Osteoblast (primary cell): ENCODE measurements at places on chromosomes 1 and 21. TPM values are rescaled to one million over a fixed set of nuclear protein-coding genes. Genes with fewer than 3 reads are reported as not detected.

Gene SLC5A3
- total RNA-seq: 38.4 and 44.2 TPM in 2 replicates

Gene CSMD2
- 0.36 and 0.88 TPM in 2 replicates for total RNA-seq

Gene FAM110D
- total RNA-seq: not detected in 2 replicates

Gene FCRL5
- under 0.01 TPM in 1 of 2 replicates, not detected in the other for total RNA-seq

Gene VCAM1
- 382 and 511 TPM in 2 replicates for total RNA-seq

DNA sequence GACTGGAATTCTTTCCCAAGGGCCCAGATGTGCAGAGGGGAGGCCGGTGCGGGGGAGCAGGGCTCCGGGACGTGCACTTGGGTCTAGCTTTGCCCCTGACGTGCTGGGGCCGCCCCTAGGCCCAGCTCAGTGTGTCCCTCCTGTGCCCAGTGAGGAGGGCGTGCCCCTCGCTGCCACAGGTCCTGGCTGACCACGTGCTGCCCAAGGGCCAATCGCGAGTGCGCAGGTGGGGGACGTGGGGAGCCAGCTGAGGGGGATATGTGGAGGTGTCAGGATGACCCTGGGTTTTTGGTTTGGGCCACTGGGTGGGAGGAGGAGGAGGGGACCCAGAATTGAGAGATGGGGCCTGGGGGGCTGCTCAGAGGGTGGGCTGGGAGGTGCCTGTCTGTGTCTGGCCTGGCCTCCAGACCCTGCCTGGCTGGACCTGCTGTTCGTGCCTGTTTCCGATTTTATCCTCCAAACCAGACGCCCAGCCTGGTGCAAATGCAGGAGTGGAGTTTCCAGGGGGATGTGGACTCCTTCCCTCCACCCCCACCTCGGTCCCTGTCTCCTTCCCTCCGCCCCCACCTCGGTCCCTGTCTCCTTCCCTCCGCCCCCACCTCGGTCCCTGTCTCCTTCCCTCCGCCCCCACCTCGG is 6.1 kb upstream of the RNF223 start:
- H3K4me3 ChIP-seq: peak overlapping the region; percentile 48
- no peak overlapping the region for H3K27ac ChIP-seq
- H3K4me1 ChIP-seq: peaks cover 10% of the 10 kb centered on the region
- no peaks in the 10 kb centered on the region for H3K27me3 ChIP-seq
- peak; percentile 98 for DNase-seq
- H3K36me3 ChIP-seq: no peaks in the 10 kb centered on the region

DNA sequence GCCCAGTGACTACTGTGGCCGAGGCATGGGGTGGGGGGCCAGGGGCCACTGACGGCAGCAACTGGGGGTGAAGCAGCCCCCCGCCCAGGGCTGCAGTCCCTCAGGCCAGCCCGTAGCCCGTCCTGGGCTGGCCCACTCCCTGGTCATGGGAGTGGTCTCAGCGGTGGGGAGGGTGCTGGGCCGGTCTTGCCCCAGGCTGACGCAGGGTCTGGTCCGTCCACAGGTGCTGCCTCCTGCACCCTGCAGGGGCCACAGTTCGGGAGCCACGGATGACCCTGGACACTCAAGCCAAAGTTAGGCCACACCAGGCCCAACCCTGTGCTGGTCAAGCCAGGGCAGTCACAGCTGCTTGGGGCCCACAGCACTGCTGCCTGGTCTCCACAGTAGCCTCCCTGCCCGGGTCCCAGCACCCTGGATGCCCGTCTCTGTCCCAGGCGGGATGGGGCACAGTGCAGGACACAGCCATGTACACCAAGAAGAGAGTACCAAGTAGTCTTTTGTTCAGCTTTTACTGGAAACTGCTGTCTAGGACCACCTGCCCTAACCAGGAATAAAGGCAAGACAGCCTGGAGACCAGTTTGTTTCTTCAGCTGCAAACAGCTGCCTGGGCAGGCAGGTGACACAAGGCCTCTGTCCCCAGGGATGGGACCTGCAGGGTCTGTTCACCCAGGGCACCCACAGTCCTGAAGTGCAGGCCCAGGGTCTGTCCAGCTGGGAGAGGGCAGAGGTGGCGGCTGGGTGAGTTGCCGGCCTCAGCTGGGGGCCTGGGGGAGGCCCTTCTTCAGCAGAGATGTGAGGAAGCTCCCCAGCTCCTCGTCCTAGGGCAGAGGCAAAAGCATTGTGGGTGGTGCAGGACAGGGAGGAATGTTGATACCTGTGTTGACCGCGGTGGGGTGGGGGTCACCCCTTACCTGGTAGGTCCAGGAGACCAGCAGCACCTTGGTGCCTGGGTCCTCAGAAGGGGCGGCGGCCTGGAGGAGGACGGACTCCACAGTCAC is 3.0 kb downstream of the PUSL1 start:
- DNase-seq: no peak
- H3K27me3 ChIP-seq: no peaks in the 10 kb centered on the region
- no peak overlapping the region for H3K4me3 ChIP-seq
- peaks cover 42% of the 10 kb centered on the region for H3K36me3 ChIP-seq
- peaks cover 13% of the 10 kb centered on the region for H3K4me1 ChIP-seq

DNA sequence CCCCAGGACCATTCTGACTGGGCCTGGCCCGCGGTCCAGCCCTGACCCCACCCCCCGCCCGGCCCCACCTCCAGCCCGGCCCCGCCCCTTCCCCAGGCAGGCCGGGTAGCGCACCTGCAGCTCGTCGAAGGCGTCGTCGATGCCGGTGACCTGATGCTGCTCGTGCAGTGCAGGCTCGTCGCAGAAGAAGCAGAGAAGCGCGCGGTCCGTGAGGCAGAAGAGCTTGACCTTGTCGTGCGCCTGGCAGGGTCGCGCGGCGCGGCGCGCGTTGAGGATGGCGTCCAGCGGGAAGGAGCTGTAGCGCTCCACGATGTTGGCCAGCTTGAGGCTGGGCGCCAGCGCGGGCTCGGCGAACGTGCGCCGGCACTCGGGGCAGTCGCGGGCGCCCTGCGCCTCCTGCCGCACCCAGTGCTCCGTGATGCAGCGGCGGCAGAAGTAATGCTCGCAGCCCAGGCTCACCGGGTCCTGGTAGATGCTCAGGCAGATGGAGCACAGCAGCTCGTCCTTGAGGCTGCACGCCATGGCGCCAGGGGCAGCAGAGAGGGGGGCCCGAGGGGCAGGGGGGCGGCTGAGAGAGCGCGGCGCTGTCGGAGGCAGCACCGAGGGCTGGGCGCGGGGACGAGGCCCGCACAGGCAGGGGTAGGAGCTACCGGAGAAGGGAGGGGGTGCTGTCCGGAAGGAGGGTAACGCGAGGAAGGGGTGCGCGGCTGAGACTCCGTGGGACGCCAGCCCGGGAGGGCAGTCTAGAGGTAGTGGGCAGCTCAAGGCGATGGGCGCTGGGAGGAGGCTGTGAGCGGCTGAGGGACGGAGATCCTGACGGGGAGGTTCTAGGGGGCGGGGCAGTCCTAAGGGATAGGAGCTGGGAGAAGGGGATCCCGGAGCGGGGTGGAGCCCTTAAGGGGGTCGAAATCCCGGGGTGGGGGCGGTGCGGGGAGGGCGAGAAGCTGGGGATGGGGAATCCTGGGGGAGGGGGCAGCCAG is 642 bp downstream of the TRIM62 start:
- H3K36me3 ChIP-seq: no peaks in the 10 kb centered on the region
- H3K4me3 ChIP-seq: peak overlapping the region; percentile 85
- H3K27ac ChIP-seq: no peak overlapping the region
- peaks cover 6% of the 10 kb centered on the region for H3K27me3 ChIP-seq

DNA sequence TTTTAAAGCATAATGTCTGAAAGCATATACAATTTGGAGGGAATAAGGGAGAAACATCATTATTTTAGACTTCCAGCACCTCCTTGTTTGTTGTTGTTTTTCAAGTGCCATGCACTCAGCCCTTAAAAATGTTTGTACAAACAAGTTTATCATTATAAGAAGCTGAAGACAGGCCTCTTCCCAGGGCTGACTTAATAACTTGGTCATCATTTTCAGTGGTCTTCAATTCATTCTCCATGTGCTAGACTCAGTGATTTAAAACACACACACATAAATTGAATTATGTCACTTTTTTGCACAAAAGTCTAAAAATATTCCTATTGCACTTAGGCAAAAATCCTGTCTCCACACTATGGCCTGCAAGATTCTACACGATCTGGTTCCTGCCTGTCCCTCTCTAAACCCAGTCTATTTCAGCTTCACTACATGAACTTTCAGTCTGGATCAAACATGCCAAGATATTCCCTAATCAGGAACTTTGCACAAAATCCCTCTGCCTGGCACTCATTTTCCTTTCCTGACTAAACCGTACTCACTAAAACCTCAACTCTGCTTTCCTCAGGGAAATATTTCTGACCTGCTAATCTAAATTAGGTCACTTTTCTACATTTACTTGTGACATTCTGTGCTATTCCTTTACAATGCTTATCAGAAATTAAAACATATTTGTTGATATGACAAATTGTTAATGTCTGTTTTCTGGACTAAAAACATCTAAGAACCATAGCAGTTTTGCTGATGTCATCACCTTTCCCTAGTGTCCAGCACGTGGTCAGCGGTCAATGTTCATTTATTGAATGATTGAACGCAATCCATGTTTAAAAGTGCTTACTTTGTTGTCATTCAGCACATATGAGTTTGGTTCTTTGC is 14.8 kb upstream of the GBP5 start:
- H3K27me3 ChIP-seq: no peaks in the 10 kb centered on the region
- H3K4me3 ChIP-seq: no peak overlapping the region
- H3K4me1 ChIP-seq: no peaks in the 10 kb centered on the region
- no peak overlapping the region for H3K27ac ChIP-seq
- no peaks in the 10 kb centered on the region for H3K36me3 ChIP-seq

- no peaks in the 10 kb centered on the region for H3K4me1 ChIP-seq
- no peaks in the 10 kb centered on the region for H3K27me3 ChIP-seq
- H3K36me3 ChIP-seq: no peaks in the 10 kb centered on the region
- no peak for DNase-seq
These were observed 28.1 kb downstream of the KMO start for GRCh38 chr1:241560146-241560848.

- H3K27ac ChIP-seq: no peak overlapping the region
- H3K36me3 ChIP-seq: no peaks in the 10 kb centered on the region
- peak; percentile 73 for DNase-seq
- H3K4me3 ChIP-seq: no peak overlapping the region
These were observed 16.0 kb downstream of the SLC26A9 start for GRCh38 chr1:205927247-205927646.

DNA sequence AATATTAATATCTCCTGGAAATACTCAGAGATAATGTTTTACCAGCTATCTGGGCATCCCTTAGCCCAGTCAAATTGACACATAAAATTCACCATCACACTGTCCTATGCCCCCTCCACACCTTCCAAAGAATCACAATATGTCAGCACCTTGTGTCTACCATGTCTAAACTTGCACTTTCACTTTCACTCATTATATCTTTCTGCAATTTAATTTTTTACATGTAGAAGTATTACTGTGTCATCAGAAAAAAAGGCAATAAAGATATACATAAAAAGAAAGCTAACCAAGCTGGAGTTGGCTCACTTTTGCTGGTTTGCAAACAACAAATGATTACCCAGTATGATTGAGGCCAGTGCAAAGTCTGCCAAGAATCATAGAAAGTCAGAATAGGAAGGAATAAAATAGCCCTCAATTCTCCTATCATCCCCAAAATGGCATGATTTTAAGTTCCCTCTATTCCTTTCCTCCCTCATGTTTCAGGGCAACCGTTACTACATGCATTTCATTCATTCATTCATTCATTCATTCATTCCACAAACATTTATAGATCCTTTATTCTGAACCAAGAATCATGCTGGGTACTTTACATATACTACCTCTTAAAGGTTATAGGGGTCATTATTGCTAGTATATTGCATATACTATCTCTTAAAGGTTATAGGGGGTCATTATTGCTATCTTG is 5.9 kb upstream of the LUZP1 start:
- no peaks in the 10 kb centered on the region for H3K27me3 ChIP-seq
- peak overlapping the region; percentile 11 for H3K4me3 ChIP-seq
- H3K36me3 ChIP-seq: no peaks in the 10 kb centered on the region
- peaks cover 12% of the 10 kb centered on the region for H3K4me1 ChIP-seq
- no peak for DNase-seq

DNA sequence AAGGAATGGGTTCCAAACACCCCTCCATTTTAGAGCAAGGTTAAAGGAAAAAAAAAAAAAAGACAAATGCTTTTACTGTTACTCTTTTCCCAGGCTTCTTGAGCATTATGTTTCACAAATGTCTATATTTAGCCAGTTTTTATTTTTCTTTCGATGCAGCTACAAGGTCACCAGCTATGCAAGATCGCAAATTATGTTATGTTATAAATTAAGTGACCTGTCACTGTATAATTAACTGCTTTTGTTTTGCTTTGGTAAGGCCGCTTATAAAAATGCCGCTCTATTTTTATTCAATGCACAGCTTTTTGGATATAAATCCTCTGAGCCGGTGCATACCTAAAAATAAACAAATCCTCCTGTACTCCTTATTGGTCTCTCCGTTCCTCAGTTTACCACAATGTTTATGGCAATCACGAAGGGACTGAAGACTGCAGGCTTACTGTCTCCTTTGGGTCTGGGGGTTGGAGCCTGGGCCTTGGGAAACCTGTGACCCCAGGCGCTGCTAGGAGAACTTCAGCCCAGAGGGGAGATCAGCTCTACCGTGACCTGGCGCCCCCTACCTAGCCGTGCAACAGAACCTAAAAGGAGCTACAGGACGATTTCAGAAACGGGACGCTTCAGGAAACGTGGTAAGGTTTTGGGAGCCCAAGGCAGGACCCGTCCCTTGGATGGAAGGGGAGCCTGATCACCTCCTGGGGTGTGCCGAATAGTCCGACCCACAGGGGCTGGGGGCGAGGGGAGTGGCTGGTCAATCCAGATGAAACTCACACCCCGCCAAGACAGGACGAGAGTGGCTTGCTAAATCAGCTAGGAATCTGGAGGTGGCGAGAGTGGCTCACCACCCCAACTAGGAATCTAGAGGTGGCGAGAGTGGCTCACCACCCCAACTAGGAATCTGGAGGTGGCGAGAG is 101.2 kb upstream of the CD55 start:
- no peaks in the 10 kb centered on the region for H3K27me3 ChIP-seq
- H3K36me3 ChIP-seq: no peaks in the 10 kb centered on the region
- H3K27ac ChIP-seq: no peak overlapping the region
- no peaks in the 10 kb centered on the region for H3K4me1 ChIP-seq
- H3K4me3 ChIP-seq: no peak overlapping the region
- no peak for DNase-seq

GRCh38 chr1:90723590-90724108 is 6.5 kb upstream of the BARHL2 start:
- no peak overlapping the region for H3K27ac ChIP-seq
- H3K4me3 ChIP-seq: peak overlapping the region; percentile 61
- no peaks in the 10 kb centered on the region for H3K4me1 ChIP-seq
- no peaks in the 10 kb centered on the region for H3K36me3 ChIP-seq

GRCh38 chr1:243505986-243506689 is 250.3 kb downstream of the SDCCAG8 start:
- no peaks in the 10 kb centered on the region for H3K27me3 ChIP-seq
- peaks cover 17% of the 10 kb centered on the region for H3K36me3 ChIP-seq
- H3K27ac ChIP-seq: peak overlapping the region; percentile 25
- no peak for DNase-seq
- no peak overlapping the region for H3K4me3 ChIP-seq
